ENCODE measurements at places on chromosomes 2 and 18.

- no peaks in the 10 kb centered on the region for H3K4me1 ChIP-seq
- DNase-seq, result no peak
- H3K27me3 ChIP-seq, result peaks cover 16% of the 10 kb centered on the region
- H3K36me3 ChIP-seq, result no peaks in the 10 kb centered on the region
- no peak overlapping the region for H3K27ac ChIP-seq
- no peak overlapping the region for H3K4me3 ChIP-seq
These were observed 2.7 kb downstream of the EPHA4 start for GRCh38 chr2:221569425-221569845.

DNA sequence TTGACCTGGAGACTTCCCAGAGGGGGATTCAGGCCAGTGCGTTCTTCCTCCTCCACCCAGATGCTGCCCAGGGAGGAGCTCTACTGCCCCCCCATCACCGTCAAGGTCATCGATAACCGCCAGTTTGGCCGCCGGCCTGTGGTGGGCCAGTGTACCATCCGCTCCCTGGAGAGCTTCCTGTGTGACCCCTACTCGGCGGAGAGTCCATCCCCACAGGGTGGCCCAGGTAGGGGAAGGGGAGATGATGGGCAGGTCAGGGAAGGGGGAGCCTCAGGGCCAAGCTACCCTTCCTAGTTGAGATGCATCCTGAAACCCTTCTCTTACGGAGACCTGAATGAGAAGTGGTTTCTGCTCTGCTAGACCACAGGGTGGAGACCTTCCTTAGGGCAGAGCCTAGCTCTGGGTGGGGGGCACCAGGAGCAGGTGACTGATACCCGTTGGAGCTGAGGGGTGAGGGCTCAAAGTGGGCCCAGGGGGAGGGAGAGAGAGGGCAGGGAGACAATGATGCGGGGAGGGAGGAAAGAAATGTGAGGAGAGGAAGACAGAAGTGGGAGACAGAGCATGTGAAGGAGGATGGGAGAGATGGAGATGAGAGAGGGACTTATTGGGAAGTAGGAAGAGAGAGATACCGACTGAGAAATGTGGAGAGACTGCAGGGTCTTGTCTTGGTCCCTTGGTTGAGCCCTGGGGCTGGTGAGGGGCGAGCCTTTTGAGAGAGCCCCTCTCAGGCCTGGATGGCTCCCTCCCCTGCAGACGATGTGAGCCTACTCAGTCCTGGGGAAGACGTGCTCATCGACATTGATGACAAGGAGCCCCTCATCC, 159.4 kb downstream of the DYSF start:
- H3K4me3 ChIP-seq, result no peak overlapping the region
- H3K4me1 ChIP-seq, result peaks cover 15% of the 10 kb centered on the region
- no peak for DNase-seq
- H3K36me3 ChIP-seq, result peaks cover 70% of the 10 kb centered on the region
- no peaks in the 10 kb centered on the region for H3K27me3 ChIP-seq

DNA sequence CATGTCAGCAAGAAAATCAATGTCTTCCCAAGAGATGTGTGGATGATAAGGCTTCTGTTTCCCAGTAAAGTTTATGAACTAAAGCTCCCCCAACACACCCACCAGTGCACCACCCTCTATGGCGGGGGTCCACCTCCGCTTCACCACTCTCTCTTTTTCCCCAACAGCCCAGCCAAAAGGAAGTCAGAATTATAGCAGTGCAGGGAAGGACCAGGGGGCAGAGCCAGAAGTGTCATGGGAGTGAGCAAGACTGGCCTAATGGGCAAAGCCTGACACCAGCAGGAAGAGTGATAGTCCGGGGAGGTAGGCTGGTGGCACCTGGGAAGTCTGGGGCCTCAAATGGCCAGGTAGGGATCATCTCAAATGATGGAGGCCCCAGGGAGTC, 167.7 kb downstream of the ZFP36L2 start:
- H3K36me3 ChIP-seq, result no peaks in the 10 kb centered on the region
- DNase-seq, result peak; percentile 21
- H3K27me3 ChIP-seq, result no peaks in the 10 kb centered on the region
- peaks cover 16% of the 10 kb centered on the region for H3K4me1 ChIP-seq

GRCh38 chr2:13583609-13584008, 866.9 kb downstream of the TRIB2 start:
- no peak overlapping the region for H3K4me3 ChIP-seq
- DNase-seq, result no peak

GRCh38 chr2:3357926-3358325, 19.7 kb downstream of the EIPR1 start:
- no peaks in the 10 kb centered on the region for H3K4me1 ChIP-seq
- H3K36me3 ChIP-seq, result no peaks in the 10 kb centered on the region
- no peak overlapping the region for H3K4me3 ChIP-seq
- no peak for DNase-seq

DNA sequence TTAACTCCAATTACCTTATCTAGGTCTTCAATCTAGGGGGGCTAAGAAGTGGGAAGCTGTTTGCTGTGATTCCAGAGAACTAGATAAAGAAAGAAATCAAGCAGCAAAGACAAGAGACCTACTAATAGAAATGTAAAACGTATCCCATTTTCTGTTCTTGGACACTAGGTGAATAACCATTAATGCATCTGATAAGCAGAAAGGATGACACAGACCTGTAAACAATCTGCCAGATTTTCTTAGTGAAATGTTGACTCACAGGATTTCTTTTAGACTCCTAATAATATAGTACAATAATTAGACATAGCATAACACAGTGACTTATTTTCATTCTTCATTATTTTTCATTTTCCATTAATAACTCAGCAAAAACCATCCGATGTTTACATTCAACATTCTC, 1.3 kb downstream of the WDR35 start:
- no peaks in the 10 kb centered on the region for H3K36me3 ChIP-seq
- peaks cover 2% of the 10 kb centered on the region for H3K27me3 ChIP-seq
- peaks cover 6% of the 10 kb centered on the region for H3K4me1 ChIP-seq
- DNase-seq, result no peak
- no peak overlapping the region for H3K27ac ChIP-seq
- H3K4me3 ChIP-seq, result peak overlapping the region; percentile 75

- H3K4me1 ChIP-seq, result no peaks in the 10 kb centered on the region
- H3K27me3 ChIP-seq, result no peaks in the 10 kb centered on the region
- no peak overlapping the region for H3K4me3 ChIP-seq
- no peaks in the 10 kb centered on the region for H3K36me3 ChIP-seq
- DNase-seq, result no peak
These were observed 107.2 kb upstream of the SMAD2 start for GRCh38 chr18:48037481-48038271.

- no peak for DNase-seq
- H3K4me1 ChIP-seq, result no peaks in the 10 kb centered on the region
- no peak overlapping the region for H3K27ac ChIP-seq
- H3K36me3 ChIP-seq, result no peaks in the 10 kb centered on the region
- no peaks in the 10 kb centered on the region for H3K27me3 ChIP-seq
- H3K4me3 ChIP-seq, result no peak overlapping the region
These were observed 691.3 kb downstream of the LRP1B start for GRCh38 chr2:141439524-141439923.

- H3K27me3 ChIP-seq, result no peaks in the 10 kb centered on the region
- H3K27ac ChIP-seq, result peak overlapping the region; percentile 22
- H3K4me1 ChIP-seq, result peaks cover 16% of the 10 kb centered on the region
- H3K4me3 ChIP-seq, result peak overlapping the region; percentile 8
These were observed 34.2 kb downstream of the PLCL1 start for GRCh38 chr2:197838579-197838978.

- no peaks in the 10 kb centered on the region for H3K27me3 ChIP-seq
- no peaks in the 10 kb centered on the region for H3K36me3 ChIP-seq
- no peak for DNase-seq
- H3K4me3 ChIP-seq, result no peak overlapping the region
- H3K27ac ChIP-seq, result no peak overlapping the region
- H3K4me1 ChIP-seq, result no peaks in the 10 kb centered on the region
These were observed 55.1 kb downstream of the CDH19 start for GRCh38 chr18:66548747-66549146.

- H3K27ac ChIP-seq, result no peak overlapping the region
- no peaks in the 10 kb centered on the region for H3K36me3 ChIP-seq
- no peak for DNase-seq
- peaks cover 6% of the 10 kb centered on the region for H3K4me1 ChIP-seq
These were observed 9.1 kb upstream of the HMSD start for GRCh38 chr18:63940008-63940407.

GRCh38 chr2:95056044-95056443, 30.5 kb downstream of the MAL start:
- H3K27ac ChIP-seq, result no peak overlapping the region
- DNase-seq, result no peak
- no peak overlapping the region for H3K4me3 ChIP-seq
- H3K4me1 ChIP-seq, result no peaks in the 10 kb centered on the region

DNA sequence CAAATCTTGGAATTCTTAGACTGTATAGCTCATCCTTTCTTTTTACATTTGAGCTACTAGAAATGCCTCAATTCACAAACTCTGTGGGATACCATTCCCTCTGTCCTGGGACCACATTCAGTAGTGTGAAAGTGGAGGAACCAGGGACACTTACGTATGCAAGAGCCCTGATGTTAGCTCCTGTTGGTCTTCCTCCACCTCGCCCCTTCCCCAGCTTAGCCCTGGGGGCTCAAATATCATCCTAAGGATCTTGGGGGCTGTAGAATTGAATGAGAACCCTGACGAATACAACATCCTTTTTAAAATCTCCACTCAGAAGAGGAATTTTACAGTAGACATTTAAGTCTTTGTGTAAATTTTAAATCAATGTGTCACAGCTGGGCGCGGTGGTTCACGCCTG, 65.2 kb upstream of the RAPH1 start:
- H3K4me1 ChIP-seq, result peaks cover 4% of the 10 kb centered on the region
- no peaks in the 10 kb centered on the region for H3K36me3 ChIP-seq
- no peak overlapping the region for H3K27ac ChIP-seq
- no peak overlapping the region for H3K4me3 ChIP-seq
- no peaks in the 10 kb centered on the region for H3K27me3 ChIP-seq

DNA sequence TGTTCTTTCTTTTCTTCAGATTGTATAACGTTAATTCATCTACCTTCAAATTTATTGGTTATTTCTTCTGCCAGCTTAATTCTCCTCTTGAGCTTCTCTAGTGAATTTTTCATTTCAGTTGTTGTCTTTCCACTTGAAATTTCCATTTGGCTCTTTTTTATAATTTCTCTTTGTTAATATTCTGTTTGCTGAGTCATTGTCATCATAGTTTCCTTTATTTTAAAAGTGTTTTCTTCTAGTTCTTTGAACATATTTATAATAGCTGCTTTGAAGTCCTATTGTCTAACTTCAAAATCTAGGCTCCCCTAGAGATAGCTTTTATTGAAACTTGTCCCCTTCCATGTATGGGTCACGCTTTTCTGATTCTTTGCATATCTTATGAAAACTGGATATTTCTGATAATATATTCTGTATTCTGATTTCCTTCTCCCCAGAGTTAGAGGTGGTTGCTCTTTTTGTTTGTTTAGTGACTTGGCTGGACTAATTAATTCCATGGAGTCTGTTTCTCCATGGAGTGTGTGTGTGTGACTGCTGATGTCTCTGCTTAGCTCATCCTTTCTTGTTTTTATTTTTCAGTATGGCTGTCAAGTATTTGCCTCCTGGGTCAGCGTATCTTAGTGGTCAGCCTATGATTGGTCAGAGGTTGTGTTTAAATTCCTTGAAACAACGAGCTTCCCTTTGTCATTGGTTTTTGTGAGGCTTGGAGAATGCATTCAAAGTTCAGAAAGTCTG, 47.6 kb downstream of the DIS3L2 start:
- DNase-seq, result no peak

DNA sequence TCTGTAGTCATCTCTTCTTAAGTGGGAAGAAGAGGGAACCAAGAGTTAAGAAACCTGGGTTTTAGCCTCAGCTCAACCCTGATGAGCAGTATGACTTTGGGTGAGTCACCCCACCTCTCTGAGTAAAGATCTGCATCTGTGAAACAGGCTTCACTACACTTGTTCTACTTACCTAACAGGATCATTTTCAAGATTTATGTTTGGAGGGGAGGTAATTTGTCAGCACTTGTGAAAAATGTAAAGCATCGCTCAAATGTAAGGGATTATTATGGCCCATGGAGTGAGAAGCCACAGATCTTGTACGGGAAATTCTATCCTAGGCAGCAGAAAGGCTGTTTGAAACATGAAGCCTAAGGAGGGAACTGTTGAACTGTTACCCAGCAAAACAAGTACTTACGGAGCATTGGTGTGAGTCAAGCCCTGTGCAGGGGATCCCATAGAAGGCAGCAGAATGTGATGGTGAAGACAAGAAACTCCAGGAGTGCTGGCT, 160.6 kb downstream of the PRKCE start:
- no peaks in the 10 kb centered on the region for H3K27me3 ChIP-seq
- no peaks in the 10 kb centered on the region for H3K36me3 ChIP-seq
- H3K4me1 ChIP-seq, result no peaks in the 10 kb centered on the region

DNA sequence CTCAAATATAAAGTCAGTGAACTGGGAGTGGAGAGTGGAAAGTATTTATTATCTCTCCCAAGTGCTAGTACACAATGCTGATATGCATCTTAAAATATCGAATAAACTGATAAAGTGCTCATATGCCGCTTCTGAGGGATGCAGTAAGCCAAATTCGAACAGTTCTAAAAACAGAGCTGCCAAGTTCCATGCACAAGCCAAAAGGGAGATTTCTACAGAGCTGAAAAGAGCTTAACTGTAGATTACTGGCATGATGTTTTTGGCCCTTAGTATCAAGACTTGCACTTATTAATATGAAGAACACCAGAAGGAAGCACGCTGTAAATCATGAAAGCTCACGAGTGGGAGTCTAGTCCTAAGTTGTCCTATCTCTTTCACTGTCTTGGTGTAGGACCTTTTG, 7.9 kb downstream of the TMEFF2 start:
- no peak overlapping the region for H3K27ac ChIP-seq
- peaks cover 15% of the 10 kb centered on the region for H3K27me3 ChIP-seq
- H3K4me3 ChIP-seq, result no peak overlapping the region

DNA sequence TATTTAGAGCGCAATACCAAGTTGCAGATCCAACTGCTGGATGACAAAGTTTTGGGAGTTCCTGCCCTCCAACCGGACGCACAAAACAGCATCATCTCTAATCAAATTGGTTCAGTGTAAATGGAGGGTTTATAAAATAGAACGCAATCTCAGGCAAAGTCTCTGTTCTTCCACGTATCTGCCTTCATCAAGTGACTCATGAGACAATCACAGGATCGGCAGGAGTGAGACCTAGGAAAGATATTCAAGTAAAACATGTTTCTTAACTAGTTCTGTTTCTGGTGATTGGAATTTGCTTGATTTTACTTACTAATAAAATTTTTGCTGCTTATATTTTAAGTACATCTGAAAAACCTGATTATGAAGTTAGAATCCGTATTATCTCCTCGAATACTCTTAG, 7.6 kb downstream of the FZD5 start:
- DNase-seq, result no peak
- no peak overlapping the region for H3K4me3 ChIP-seq
- no peak overlapping the region for H3K27ac ChIP-seq
- no peaks in the 10 kb centered on the region for H3K36me3 ChIP-seq
- H3K4me1 ChIP-seq, result no peaks in the 10 kb centered on the region
- no peaks in the 10 kb centered on the region for H3K27me3 ChIP-seq

DNA sequence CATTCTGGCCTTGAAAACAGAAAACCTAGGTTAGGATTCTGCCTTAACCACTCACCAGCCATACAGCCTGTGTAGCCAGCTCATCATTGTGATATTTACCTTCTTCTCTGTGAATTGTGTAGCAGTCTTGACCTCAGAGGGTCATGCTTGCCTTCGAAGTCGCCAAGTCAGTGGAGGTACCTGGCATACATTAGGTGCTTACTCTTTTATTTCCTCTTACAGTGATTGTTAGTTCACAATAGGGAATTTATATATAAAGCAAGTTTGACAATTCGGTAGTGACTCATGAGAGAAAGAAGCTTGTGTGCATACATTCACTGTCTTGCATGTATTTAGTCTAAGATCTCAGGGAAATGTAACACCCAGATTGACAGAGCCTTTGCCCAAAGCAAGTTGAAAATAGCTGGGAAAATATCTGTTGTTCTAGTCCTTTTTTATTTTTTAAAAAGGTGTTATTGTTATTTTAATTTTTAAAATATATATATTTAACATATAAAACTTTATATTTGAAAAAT, 290.6 kb downstream of the PTGR3 start:
- H3K36me3 ChIP-seq, result no peaks in the 10 kb centered on the region
- H3K4me3 ChIP-seq, result no peak overlapping the region
- H3K27me3 ChIP-seq, result no peaks in the 10 kb centered on the region
- no peaks in the 10 kb centered on the region for H3K4me1 ChIP-seq
- H3K27ac ChIP-seq, result no peak overlapping the region
